ENCODE measurements at places on chromosomes 7 and 10.

GRCh38 chr7:70856901-70857630, 274.9 kb upstream of the GALNT17 start:
- peak; percentile 18 for DNase-seq

- peak; percentile 30 for DNase-seq
Measured at GRCh38 chr7:131106681-131107336, 220.9 kb upstream of the MKLN1 start.

DNA sequence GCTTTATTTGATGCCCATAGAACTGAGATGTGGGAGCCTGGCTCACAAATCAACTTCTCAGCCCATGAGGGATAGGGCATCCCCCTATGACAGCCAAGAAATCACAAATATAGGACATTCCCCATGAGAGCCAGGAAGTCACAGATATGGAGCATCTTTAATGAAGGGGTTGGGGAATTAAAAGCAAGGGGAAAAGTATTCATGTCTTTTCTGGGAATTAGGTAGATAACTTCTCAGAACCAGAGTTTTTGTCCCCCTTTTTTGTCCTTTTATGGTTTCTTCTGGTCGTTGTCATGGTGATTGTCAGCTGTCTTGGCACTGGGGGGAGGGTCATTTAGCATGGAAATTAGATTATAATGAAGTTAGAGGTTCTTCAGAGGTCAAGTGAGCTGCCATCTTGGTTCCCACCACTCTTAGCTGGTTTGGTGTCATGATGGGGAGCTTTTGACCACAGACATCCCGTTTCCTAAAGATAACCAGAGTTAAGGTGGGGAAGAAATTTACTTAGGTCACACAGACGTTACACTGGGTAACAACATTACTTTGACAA, 56.9 kb downstream of the NOD1 start:
- DNase-seq = no peak

GRCh38 chr10:112758961-112759360, 191.1 kb upstream of the TCF7L2 start:
- no peak for DNase-seq

DNA sequence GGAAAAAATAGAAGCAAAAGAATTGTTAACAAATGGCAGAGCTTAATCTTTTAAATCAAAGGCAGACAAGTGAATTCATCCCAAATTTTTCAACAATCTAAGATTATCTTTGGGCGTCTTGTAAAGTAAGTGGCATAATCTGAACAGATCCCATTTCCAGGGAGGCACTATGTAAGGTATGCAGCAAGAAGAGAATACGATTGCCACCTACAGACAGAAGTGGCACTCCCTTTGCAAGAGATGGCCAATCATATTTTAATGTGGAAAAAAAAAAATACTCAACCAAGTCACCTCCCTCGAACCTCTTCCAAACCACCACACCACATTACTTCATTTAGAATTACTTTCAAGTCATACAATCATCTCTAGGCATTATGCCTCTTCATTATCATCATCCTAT, 4.0 kb downstream of the GFRA1 start:
- no peak for DNase-seq

DNA sequence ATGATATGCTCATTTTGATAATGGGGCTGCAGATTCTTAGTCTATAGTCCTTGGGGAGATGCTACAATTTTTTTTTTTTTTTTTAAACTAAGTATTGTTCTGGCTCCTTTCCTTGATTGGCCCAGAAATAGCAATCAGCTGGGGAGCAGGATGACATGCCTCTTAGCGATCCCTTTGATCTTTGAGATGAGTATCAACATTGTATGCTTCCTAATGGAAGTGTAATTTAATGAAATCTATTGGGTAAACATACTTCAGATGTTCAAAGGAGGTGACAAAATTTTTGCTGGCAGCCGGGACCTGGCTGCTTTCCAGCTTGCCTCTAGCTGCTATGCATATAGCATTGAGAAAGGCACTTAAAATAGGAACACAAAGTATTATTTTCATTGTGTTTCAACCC, 43.5 kb downstream of the VTI1A start:
- DNase-seq = no peak

GRCh38 chr7:92769394-92769699, 67.0 kb downstream of the CDK6 start:
- DNase-seq = no peak

DNA sequence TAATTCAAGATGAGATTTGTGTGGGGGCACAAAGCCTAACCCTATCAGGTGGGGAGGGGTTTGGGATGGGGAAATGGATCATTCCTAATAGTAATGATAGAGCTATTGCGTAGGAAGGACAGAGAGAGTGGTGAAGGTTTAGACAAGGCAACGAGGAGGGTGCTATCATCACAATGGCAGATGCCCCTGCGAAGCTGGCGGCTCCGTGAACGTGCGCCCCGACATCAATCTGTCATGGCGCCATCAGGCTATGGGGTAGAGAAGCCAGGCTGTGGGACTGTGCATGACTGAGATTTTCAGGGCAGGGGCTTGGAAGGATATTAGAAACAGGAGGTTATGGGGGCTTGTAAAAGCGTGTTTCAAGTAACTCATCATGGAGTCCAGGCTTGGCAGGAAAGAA, 157.6 kb downstream of the ITGA8 start:
- DNase-seq = no peak

DNA sequence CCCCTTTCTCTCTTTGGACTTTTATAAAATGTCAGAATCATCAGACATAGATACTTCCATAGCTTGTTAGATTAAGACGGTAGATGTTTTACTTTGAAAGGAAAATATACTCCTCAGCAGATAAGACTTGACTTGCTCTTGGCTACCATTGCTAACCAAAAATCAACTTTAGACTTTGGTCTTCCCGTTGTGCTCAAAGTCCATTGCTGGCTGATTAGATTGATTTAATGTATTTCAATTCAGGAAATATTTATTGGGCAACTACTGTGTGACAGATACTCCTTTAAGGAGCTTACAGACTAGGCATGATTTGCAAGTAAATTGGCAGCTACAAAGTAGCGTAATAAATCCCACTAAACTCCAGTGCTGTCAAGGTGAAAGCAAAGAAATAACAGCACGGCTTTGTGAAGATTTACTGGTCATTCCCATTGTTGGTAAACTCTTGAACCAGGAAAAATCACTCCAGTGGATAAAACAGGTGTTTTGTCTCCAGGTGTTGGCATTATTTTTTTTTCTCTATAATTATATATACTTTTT, 95.7 kb upstream of the ARMC3 start:
- no peak for DNase-seq

- no peak for DNase-seq
Measured at GRCh38 chr10:113390896-113391295, 162.0 kb upstream of the HABP2 start.

DNA sequence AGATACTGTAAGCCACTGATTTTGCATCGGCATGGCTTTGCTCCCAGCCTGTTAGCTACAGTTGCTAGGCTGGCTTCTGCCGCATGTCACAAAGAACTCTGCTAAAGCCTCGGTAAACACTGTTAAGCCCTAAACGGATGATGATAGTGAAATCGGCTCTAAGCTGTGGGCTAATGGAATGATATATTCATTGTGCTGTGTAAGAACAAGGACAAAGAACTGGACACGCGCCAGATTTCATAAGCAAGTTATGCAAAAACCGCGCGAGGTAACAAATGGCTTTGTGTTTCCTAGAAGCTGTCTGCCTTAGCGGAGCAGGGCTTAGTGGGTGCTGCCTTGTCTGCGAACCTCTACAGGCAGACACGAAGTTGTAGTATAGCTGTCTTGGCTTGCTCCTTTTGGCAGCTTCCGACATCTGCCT, 331.3 kb upstream of the COBL start:
- DNase-seq = no peak

GRCh38 chr7:99837649-99838361, 10.0 kb downstream of the CYP3A43 start:
- no peak for DNase-seq

DNA sequence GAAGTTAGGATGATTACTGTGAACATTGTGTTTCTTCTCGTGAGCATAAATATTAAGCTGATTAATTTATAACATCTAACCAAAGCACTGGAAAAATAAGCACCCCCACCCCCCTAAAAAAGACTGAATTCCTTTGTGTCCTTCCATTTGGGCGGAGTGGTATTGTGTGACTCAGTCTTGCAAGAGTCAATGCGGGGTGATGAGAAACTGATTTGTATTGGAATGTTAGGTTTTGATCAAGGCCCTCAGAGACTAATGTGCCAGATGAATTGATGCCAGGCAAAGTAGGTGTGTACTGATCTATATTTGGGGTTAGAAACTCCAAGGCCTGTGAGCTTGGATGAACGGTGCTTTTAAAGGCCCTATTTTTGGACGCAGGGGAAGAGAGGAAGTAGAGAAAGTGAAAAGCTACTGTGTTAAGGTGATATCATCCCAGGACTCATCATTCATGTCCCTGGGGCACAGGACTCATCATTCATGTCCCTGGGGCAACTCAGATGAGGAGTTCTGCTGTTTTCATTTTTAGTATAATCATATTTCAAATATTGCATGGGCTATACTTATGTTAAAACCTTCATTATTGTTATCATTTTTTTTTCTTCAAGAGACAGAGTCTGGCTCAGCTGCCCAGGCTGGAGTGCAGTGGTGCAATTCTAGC, 61.3 kb upstream of the PTN start:
- no peak for DNase-seq

DNA sequence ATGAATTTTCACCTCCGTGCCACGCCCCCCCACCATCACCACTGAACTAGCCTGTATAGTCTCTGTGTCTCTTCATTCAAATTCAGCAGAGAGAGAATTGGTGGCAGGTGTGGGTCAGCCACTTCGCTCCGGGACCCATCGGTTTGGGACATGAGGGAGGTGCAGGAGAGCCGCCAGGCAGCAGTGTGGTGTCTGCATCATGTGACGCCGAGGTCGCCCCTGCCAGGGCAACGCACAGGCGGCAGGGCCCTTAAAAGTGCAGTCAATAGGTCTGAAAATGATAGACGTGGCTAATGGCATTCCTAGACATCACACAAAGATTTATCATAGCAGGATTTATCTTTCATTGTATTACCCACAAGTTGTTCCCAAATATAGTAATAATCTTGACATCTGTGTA, 100.6 kb upstream of the RNF32 start:
- no peak for DNase-seq

- no peak for DNase-seq
Measured at GRCh38 chr10:11242443-11243387, 225.0 kb downstream of the CELF2 start.

- DNase-seq = no peak
Measured at GRCh38 chr7:144497282-144497681, 93.8 kb upstream of the NOBOX start.

GRCh38 chr7:114916261-114916892, 5.5 kb upstream of the MDFIC start:
- no peak for DNase-seq

DNA sequence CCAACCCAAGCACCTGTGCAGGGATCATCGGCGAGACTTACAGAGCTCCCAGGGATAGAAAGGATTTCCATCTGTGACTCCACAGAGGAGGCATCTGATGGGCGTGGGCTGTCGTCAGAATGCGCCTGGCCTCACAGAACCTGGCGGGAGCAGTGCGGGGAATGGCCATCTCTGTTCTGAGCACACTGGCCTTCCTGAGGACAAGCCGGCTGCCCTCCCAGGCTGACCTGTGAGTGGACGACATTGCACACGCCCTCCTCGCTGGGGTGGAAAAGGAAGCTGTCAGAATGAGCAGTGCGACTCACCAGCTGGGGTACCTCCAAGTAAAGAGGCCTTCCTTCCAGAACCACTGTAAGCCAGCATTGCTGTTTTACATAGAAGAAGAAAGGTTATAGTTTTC, 234.6 kb upstream of the PITRM1 start:
- no peak for DNase-seq

- DNase-seq = peak; percentile 22
Measured at GRCh38 chr7:127447326-127447945, 54.9 kb upstream of the ZNF800 start.

DNA sequence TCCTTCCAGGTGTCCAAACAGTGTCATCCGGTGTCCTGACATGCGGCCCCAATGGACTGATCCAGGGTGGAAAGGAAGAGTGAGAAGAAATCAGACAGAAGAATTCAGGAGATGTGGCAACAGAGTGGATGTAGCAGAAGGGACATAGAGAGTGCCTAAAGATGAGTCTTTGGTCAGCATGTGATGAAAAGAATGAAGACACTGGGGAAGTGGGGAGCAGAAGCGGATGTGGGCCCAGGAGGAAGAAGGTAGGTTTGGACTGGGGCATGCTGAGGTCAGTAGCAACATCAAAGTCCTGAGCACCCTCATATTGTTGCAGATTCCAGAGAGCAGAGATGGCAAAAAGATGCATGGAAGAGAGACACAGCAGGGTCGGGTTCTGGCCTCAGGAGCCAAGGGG, 71.8 kb upstream of the STEAP1B start:
- no peak for DNase-seq

GRCh38 chr7:128120976-128121490, 89.8 kb upstream of the LRRC4 start:
- no peak for DNase-seq

DNA sequence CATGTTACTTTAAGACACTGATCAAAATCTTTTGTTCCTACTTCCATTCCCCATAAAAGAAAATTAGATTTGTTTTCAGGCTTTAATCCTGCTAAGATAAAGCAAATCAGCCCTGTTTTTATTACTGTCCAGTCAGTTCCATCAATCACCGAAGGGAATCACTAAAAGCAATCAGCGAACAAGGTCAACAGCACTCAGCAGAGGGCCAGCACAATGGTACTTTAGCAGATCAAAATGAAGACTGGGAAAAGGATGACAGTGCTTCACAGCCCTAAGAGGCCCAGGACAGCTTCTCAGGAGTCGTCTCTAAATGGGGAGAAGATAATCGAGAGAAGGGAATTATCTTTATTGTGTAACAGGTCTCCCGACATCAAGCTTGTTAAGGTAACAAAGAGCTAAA, 32.7 kb downstream of the SEM1 start:
- no peak for DNase-seq

DNA sequence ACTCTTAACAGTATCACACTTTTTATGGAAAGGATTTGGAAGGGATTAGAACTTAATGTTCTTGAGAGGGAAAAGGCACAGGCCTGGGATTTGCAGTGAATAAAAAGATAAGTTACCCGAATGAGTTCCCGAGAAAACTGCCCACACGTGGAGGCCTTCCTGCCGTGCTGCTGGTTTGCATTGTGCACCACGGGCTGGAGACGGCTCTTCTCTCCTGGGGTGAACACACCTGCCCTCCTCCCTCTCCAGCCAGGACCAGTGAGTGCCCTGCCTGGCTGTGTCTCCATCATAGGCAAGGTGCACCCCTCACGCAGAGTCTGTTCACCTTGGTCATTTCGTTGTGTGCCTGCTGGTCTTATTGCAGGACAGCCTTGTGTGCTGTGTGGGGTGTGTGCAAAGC, 336.3 kb upstream of the SHH start:
- no peak for DNase-seq

DNA sequence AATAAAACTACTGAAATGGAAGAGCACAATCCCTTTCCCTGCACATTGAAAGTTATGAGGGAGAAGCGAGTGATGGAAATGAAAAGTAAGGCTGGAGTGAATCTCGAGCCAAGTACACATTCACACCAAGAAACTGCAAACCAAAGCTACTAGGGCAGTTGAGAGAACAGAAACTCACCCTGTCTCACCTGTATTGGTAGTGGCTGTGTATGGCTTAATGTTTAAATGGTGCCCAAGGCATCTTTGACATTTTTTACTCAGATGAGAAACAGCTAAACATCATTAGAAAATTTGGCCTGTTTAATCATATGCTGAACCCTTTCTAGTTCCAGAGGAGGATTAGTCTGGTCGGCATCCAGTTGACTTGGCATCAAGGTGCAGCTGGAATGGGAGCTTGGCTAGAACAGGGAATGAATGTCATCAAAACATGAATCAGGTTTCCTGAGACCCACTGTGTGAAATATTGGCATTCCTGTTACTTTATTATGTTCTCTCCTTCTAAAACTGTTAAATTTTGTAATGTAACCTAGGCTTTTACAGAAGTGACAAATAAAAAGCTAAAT, 840.8 kb downstream of the GRM8 start:
- no peak for DNase-seq
